Motor neuron (in vitro differentiated cells): ENCODE measurements at places on chromosomes 6 and 20. TPM values are rescaled to one million over a fixed set of nuclear protein-coding genes. Genes with fewer than 3 reads are reported as not detected.

DNA sequence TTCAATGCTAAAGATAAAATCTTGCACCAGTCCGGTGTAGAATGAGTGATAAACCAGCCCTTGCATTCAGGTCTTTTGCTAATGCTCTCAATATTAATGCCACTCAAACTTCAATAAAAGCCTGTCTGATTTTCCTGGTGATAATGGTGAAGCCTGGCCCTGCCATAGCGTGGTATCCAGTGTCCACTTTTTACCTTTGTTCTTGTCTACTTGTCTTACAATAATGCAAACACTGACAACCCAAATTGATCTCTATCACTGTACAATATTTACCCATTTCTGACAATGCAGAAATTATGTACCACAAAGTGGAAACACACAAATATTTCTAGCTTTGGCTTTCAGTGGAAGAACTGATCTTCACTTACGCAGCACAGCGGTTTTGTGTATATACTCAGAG lies 189.1 kb downstream of the ZDHHC14 start:
- ATAC-seq: no peak

DNA sequence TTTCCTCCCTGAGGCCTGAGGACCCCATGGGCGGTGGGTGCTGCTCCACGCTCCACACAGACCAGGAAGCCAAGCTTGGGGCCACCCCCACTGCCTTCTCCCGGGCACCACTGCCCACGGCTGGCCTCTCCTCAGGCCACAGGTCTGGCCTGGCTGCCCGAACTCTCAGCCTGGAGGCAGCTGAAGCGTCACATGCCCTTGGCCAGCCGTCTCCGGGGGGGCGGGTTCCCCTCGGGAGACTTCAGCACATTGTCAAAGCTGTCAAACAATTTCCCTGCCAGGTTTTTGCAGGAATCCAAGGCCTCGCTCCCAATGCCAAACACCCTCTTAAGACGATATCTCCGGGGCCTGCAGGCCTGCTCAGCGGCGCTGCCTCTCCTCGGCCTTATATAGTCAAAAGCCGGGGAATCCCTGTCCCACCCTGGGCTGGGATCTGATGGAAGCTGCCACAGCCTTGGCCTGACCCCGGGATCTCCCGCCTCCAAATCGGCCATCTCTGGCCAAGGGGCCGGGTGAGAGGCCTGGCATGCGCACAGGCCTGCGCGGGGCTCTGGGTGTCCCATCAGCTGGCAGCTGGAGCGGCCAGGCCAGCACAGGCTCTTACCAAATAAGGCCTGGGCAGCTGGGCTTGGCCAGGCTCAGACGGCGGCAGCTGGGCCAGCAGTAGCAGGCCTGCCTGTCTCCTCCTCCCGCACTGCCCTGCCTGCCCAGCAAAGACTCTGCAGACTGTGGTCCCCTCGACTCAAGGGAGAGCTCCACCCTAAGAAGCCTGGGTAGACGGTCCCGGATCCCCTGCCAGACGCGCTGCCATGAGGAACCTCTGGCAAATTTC lies 49.7 kb downstream of the RBM38 start:
- peak; percentile 92 for ATAC-seq

Gene C6orf15
- not detected in 2 replicates for total RNA-seq

DNA sequence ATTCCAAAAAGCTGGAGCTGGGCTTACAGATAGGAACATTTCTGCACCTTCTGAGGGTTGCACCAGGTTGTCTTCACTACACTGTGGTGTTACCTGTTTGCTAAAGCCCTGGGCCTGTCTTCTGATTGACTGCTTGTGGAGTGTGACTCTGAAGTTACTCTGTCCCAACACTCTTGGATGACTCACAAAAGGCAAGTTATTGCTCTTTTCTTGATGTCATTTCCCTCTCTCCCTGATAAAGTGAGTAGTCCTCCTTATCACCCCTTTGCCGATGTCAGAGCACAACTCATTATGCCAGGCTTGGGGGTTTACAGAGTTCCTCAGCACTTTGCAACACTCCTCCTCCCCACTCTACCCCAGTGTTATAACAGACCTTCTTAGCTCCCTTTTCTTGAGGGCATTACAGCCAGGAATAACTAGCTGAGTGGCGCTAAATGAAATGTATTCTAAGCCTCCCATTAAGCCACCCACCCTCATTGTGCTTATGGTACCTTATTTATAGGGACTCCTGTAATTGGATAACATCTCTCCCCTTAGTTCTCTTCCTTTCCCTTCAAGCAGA lies 36.1 kb upstream of the NKX2-4 start:
- no peak for ATAC-seq

- no peak for ATAC-seq
These were observed 64.3 kb downstream of the TTI1 start for GRCh38 chr20:37968841-37969401.

GRCh38 chr6:978937-979685 lies 286.2 kb upstream of the EXOC2 start:
- no peak for ATAC-seq

Gene C20orf141
- 0.65 and 0.81 TPM in 2 replicates for total RNA-seq

DNA sequence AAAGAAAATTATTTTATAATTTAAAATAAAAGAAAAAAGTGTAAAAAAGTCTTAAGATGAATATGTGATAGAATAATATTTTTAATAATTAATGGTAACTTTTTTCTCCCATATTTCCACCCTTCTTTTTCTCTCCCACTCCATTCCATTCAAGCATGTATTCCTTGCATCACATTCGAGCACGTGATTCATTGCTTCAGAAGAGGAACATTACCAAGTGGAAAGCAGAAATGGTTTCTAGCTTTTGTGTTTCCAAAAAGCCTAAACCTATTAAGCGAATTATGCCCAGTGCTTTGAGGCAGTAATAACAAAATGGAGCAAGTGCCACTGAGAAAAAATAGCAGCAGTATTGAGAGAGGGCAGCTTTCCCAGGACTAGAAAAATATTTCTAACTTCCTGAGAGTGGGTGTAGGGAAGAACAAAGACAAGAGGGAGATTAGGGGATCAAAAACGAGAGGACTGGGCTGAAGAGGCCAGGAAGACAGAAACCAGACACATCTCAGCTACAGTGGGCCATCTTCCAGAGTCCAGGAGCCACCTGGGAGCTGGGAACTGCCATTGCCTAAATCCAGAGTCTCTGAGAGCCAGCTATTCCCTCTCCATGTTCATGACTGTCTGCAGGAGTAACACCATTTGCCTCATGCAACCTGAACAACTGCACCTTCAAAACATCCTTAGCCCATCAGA lies 15.0 kb upstream of the AKIRIN2 start:
- no peak for ATAC-seq

DNA sequence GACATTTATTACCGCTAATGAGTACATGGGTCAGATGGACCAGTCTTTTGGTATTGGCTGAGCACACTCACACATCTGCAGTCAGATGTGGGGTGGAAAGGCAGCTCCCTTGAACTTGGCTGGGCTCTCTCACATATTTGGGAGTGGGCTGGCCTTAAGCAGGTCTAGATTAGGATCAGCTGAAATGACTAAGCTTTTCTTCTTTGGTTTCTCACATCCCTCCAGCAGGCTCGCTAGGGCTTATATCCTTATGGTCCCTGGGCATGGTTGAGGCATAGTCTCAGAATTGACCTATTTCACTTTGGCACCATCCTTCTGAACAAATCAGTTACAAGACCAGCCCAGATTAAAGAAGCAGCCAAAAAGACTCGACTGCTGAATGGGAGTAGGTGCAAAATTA lies 14.4 kb upstream of the PLCB1 start:
- no peak for ATAC-seq

Gene PROKR2
- total RNA-seq: 0.17 and 0.27 TPM in 2 replicates

Gene ARMH2
- not detected in 2 replicates for total RNA-seq

DNA sequence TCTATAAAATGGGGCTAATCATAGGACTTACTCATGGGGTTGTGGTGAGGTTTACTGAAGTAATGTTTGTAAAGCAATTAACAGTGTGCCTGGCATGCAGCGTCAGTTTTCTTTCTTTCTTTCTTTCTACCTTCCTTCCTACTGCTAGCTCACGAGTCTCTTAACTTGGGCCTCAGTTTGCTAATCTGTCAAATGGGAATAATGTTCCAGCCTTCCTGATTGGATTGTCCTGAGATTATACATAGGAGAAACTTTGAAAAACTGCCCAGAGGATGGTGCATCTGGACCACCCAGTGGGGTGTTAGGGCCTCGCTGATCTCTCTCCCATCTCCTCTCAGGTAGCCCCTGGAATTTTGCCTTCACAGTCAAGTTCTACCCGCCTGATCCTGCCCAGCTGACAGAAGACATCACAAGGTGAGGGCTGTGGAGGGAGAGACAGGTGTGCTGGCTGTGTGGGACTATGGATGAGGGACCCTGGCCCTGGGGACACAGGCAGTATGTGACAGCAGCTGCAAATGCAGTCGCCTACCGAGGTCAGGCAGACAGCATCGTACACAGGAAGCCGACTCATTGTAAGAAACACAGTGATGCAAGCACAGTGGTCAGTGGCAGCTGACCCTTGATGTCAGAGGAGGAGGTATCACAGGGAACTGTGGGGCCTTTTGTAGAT lies 27.5 kb downstream of the EPB41L1 start:
- no peak for ATAC-seq

GRCh38 chr20:38841570-38841969 lies 36.1 kb downstream of the PPP1R16B start:
- no peak for ATAC-seq
